Ascending aorta (tissue), 2 donors: ENCODE measurements at places on chromosomes 5 and 9. TPM values are rescaled to one million over a fixed set of nuclear protein-coding genes. Genes with fewer than 3 reads are reported as not detected.

The DMRTA1 gene
- total RNA-seq: not detected

The IGFBPL1 gene
- total RNA-seq: 4.8 TPM

The AMBP gene
- 6.6 TPM for total RNA-seq

The ZDHHC21 gene
- total RNA-seq: 2.3 TPM

The C9orf50 gene
- total RNA-seq: not detected
